ENCODE measurements at places on chromosomes 6 and 20.

GRCh38 chr20:14093652-14094051 is 98.3 kb downstream of the MACROD2 start:
- DNase-seq, result no peak

DNA sequence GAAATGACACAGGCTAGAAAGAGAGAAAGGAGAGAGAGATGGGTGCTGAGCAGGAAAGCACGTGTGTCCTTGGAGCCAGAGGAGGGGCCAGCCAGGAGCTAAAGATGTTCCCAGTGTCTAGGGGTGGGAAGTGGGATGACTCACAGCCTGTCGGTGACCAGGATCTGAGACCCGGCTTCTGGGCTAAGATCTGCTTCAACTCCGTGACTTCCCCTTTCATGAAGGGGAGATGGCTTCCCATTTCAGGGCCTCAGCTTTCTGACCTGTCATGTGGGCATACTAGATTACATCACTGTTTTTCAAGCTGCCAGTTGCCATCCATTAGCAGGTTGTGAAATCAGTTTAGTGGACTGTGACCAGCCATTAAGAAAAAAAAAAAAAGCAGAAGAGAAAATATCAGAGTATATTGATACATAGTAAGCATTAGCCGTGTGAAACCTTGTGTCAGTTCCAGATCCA is 5.4 kb downstream of the TGM3 start:
- DNase-seq, result peak; percentile 88

GRCh38 chr6:134046054-134046453 is 6.4 kb downstream of the SLC2A12 start:
- DNase-seq, result no peak

GRCh38 chr6:52157301-52157941 is 28.8 kb upstream of the IL17A start:
- no peak for DNase-seq

GRCh38 chr6:37705239-37706051 is 7.8 kb upstream of the MDGA1 start:
- DNase-seq, result peak; percentile 82

- DNase-seq, result no peak
Measured at GRCh38 chr6:37971711-37972390, 152.3 kb downstream of the ZFAND3 start.

- DNase-seq, result no peak
Measured at GRCh38 chr6:73528897-73529296, 8.1 kb upstream of the EEF1A1 start.

DNA sequence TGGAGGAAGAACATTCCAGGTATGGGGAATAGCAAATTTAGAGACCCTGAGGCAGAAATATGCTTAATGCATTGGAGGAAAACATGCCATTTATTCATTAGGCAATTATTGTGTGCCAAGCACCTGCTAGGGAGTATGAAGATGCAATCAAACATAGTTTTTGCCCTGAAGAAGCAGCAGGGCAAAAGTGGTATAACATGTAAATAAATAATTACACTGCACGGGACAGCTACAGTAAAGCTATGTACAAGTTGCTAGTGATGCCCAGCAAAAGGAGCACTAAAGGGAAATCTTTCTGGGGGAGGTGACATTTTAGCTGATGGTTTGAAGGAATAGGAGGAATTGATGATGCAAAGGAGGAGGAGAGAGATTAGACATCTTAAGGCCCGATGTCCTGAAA is 624 bp upstream of the TJAP1 start:
- no peak for DNase-seq

GRCh38 chr20:6530779-6531315 is 236.6 kb upstream of the BMP2 start:
- no peak for DNase-seq

DNA sequence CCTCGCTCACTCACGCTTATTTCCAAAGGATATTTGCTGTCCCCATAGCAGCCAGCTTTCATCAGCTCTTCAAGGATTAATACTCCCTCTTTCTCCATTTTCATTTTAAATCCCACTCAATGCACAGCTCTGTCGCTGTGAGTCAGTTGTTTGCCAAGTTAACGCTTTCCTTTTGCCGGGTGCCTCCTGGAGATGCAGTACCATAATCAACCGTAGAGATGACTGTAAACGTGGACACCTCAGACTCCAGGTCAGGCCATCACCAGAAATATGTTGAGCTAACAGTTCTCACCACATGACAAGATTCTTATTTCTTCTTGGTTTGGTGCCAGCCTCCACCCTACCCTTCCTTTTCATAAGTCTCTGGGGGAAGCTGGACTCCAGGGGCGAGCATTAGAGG is 66.6 kb upstream of the TAB2 start:
- DNase-seq, result no peak

- DNase-seq, result no peak
Measured at GRCh38 chr6:126034656-126035055, 48.3 kb downstream of the TRMT11 start.

GRCh38 chr20:20489648-20490341 is 121.9 kb downstream of the INSM1 start:
- DNase-seq, result no peak

DNA sequence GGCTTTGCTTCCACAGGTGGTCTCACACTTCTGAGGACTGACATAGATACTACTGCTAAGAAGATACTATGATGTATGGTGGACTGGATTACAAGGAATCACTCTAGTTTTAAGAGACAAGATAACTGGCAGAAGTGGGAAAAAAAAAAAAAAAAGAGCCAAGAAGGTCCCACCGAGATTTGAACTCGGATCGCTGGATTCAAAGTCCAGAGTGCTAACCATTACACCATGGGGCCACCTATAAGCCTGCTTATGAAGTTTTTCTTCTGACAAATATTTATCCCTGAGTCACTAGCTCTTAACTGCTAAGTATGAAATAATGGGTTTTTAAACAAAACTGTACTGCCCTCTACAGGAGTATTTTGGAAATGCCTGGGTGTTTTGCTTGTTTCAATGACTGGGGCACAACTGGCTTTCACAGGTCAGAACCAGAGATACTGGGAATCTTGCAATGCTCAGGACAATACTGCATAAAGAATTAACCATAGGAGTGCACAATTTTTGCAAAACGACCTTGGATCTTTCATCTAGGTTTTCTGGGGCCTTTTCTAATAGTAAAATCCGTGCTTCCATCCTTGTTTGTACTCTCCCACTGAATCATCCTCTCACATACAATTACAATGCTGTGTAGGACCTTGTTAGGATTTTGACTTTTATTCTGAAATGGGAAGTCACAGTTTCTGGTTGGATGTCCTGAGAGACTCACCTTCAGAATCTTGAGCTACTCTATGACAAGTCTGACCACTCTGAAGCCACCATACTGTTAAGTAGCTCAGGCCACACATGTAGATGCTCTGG is 116.3 kb downstream of the OR2B2 start:
- peak; percentile 51 for DNase-seq

GRCh38 chr6:24031496-24031895 is 94.5 kb upstream of the NRSN1 start:
- no peak for DNase-seq

GRCh38 chr6:100276311-100277057 is 188.2 kb downstream of the SIM1 start:
- no peak for DNase-seq

Data from CD4-positive, alpha-beta T cell treated with Interleukin-4 for 1 hour (primary cell).